ENCODE measurements at places on chromosomes 3 and 15.

DNA sequence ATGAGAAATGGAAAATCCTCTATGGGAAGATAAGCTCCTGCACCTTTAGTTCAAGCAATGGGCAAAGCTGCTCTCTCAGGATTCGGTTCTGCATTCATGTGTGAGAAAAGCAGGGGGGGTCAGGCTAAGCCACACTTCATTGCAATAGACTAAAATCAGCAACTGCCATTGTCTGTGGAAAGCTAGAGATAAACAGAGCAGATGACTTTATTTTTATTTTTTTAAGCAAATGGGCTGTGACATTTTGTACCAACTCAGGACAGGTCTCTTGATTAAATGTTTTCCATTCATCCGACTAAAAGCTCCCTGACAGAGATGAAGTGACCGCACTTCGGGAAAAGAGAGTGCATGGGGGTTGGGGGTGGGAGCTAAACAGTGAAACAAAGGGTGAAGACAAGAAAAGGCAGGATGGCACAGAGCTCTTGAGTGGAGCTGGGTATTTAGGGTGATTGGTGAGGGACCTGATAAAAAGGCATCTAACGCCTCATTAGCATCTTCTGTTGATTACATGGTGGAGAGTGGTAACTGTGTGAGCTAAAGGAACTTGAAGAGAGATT lies 987.4 kb downstream of the TUSC7 start:
- no peak for DNase-seq

- no peak for DNase-seq
These were observed 49.4 kb downstream of the KLF15 start for GRCh38 chr3:126307591-126308393.

GRCh38 chr15:59543721-59544547 lies 67.6 kb upstream of the GCNT3 start:
- DNase-seq: no peak

GRCh38 chr3:189056646-189057335 lies 115.0 kb upstream of the TPRG1 start:
- no peak for DNase-seq

- no peak for DNase-seq
These were observed 165.2 kb upstream of the TPM1 start for GRCh38 chr15:62877276-62877857.

Measured in stimulated activated CD4-positive, alpha-beta T cell treated with anti-CD3 and anti-CD28 coated beads, Interleukin-15, amount 100 ng/mL, for 48 hours (primary cell).